ENCODE measurements at places on chromosomes 6 and 20. TPM values are rescaled to one million over a fixed set of nuclear protein-coding genes. Genes with fewer than 3 reads are reported as not detected.

DNA sequence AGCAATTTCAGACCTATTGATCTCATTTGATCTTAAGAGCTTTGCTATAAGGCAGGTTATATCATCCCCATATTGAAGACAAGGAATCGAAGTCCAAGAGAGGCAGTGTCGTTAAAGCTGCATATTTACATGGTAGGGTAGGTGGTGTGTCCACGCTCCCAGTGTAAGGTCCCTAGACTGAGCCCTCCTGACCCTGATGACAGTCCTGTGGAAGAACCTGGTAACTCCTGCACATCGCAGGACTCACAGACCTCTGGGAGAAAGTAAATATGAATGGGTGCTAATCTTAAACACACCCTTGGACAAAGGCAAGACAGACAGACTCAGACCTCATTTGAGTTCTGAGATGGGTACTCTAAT is 602 bp upstream of the HLA-DPB1 start:
- no peak for DNase-seq

GINS1 gene
- total RNA-seq, result 17.6 TPM

PYGB gene
- total RNA-seq, result 35.9 TPM

DNA sequence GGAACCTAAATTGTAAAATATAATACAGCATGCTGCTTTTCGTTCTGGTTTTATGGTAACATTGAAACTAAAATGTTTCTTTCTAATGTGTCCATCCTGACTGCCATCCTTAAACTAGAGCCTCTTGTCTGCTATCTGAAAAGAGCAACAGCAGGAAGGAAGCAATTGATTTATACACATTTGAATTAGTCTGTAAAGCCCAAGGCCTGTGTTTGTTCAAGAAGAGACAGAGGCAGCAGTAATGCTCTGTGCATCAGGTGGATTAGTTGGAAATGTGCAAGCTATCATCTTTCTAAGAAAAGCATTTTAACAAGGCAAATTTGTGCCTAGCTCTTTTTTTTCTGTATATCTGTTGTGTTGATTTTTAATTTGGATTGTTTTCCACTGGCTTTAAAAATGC is 128.6 kb downstream of the SCAF8 start:
- DNase-seq, result no peak

Measured in natural killer cell treated with Interleukin-12 subunit alpha and Interleukin-12 subunit beta and Interleukin-15 and Interleukin-18, amount 100 ng/mL, for 72 hours (primary cell).